Kasumi-1 (cell line): ENCODE measurements at places on chromosomes 11 and 22.

DNA sequence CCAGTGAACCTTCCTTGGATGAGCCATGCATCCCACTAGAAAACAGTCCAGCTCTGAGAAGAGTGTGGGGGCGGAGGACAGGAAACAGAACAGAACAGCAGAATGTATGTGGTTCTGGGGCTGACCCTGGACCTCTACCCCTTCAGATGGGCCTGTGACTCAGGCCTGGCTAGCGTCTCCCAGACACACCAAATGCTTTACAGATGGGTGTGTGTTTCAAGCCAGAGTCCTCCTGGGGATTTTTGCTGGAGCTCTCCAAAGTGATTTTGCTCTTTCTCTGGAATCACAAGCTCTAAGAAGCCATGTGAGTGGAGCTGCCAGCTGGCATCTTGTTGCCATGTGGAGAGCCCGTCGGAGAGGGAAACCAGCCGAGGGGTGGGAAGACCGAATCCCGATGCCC is 13.2 kb upstream of the C1QTNF4 start:
- DNase-seq, result no peak

- no peak for DNase-seq
Measured at GRCh38 chr11:22930816-22931594, 70.7 kb upstream of the CCDC179 start.

DNA sequence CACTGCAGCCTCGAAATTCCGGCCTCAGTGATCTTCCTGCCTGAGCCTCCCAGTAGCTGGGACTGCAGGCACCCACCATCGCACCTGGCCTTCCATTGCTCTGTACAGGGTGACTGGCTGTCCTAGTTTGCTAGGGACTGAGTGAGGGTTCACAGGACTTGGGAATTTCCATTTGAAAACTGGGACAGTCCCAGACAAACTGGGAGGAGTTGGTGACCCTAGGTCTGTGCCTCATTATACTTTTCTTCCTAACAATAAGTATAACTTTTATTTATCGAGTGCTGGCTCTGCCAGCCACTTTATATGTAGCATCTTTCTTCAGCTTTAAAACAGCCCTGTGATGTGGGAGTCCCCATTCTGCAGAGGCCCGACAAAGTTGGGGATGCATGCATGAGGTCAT is 25.5 kb downstream of the TCP11L1 start:
- DNase-seq, result no peak

GRCh38 chr22:29658176-29658575 is 54.7 kb downstream of the NF2 start:
- peak; percentile 96 for DNase-seq

DNA sequence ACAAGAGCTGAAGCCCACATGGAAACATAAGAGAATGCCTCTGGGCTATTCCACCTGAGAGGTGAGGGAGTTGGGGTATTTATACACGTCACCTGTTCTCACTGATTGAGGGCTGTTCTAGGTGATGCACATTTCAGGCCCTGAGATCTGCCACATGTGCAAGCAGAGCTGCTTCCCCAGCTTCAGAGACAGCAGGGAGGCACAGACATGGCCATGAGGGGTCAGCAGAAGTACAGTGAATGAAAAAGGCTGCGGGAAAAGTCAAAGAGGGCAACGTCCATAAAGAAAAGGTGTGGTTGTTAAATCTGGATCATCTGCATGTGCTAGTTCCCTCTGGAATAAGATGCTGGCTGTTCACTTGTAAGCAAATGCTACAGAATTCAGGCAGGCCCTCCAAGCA is 75.4 kb downstream of the GAB4 start:
- no peak for DNase-seq

DNA sequence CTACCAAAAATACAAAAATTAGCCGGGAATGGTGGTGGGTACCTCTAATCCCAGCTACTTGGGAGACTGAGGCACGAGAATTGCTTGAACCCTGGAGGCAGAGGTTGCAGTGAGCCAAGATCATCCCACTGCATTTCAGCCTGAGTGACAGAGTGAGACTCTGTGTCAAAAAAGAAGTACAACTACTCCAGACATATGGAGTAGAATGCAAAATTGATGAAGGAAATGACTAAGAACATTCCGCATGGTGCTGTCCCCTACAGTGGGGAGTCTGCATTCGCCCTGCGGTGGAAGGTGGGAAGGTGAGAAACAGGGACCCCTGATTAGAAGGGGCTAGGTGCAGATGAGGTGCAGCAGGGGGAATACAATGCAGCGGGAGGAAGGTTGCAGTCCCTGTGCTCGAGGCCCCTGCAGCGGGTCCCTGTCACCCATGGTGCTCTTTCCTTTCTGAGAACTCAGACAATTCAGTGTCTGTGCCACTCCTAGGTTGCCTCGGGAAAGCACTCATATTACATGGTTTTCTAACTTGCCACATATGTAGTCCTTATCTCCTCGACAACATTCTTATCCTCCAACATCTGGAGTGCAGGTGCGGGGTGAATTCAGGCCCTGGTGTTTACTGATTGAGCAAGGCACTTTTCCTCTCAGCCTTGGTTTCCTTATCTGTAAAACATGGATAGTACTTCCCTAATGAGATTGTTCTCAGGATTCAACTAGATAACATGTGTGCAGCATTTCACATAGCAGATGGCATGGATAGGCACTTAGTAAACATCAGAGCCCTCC is 5.2 kb downstream of the POLD4 start:
- no peak for DNase-seq

- DNase-seq, result no peak
Measured at GRCh38 chr11:64259533-64260067, 8.3 kb downstream of the PLCB3 start.

- peak; percentile 76 for DNase-seq
Measured at GRCh38 chr11:12042215-12042676, 33.8 kb upstream of the DKK3 start.

DNA sequence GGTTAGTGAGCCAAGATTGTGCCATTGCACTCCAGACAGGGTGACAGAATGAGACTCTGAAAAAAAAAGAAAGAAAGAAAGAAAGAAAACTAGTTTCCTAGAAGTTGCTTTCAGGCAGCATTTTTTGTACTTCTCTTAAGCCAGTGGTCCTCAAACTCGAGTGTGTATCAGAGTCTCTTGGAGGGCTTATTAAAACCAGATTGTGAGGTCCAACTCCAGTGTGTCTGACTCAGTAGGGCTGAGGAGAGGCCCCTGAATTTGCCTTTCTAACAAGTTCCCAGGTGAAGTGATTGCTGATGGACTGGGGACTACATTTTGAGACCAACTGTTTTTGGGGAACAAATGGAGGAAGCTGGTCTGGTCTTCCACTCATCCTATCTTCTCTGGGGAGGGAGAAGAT is 57.5 kb upstream of the VSTM5 start:
- DNase-seq, result no peak

GRCh38 chr11:42849362-42849761 is 462.4 kb upstream of the API5 start:
- DNase-seq, result no peak

DNA sequence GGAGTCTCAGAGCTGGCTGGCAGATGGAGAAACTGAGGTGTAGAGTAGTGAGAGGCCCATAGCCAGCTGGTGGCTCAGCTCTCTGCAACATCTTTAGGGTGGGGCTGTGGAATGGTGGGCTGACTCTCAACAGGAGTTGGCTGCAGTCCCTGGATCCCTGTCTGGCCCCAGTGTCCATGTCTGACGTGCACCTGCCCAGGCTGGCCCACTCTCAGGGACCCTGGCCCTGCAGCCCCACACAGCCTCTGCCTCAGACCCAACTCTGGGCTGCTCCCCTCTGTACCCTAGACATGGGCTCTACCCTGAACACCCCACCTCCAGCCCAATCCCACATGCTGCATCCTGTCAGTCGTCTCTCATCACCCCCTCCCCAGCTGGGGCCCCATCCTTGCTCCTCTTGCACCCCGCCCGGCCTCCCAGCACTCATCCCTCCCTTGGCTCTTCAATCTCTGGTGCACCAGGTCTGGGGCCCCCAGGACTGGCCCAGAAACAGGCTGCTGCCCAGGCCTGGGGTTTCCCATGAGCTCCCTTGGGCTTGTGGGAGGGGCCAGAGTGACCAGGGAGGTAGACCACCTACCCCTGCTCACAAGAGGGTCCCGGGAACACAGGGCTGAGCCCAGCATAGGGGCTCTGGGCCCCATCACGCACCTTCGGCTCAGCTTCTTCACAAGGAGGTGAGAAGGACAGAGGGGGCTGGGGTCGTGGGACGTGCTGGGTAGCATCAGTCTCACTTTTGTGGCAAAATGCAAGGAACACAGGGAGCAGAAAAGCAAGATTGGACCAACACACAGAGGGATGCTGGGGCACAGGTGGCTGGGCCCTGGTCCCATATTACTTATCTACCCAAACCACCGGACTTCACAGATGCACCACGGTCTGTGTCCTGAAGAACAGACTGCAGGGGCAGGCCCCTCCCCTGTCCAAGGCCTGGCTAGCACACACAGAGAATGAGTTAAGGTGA is 31.5 kb downstream of the ARVCF start:
- DNase-seq, result no peak

DNA sequence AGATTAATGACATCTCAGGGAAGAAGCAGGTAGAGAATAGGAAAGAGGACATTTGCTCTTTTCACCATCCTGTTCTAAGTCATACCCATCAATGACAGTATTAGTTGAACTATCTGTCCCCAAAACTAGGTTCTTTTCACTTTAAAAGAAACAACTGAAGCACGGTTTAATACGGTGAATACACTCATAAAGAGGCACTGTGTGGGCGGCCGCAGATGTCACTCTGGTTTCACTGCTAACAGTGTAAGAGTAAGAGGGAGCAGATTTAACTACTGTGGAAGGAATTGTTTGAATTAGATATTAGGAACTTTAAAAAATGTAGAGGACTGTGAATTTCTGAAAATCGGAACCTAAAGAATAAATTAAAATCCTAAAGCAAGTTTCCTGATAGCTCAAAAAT is 49.5 kb downstream of the VSIG10L2 start:
- DNase-seq, result no peak

DNA sequence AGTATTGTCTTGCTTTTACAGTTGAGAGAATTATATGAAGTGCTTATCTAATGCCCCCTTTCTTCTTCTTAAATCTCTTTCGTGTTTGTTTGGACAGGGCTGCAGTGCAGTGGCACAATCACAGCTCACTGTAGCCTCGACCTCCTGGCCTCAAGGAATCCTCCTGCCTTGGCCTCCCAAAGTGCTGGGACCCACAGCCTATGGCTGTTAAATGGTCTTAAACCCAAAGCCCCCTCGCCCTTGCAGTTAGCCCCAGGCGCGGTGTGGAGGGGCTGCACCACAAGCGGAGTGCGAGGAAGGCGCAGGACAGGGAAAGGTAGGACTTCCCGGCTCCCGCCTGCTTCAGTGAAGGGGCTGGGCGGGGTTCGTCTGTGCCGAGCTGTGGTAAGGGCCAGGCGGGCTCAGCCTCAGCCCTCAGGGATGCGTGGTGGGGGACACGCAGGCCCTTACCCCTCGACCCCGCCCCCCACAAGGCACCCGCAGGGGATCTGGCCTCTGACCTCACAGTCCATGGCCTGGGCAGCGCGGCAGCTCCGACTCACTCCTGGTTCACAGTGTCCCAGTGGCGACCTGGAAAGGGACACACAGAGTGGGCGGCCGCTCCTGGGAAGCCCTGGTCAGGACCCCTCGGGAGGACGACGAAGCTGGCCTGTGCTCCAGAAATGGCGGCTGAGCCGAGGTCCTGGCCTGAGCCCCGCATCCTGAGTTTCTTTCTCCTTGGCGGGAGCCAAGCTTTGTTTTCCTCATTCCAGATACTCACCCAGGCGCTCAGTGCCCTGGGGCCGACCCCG is 24.5 kb downstream of the BID start:
- DNase-seq, result no peak

DNA sequence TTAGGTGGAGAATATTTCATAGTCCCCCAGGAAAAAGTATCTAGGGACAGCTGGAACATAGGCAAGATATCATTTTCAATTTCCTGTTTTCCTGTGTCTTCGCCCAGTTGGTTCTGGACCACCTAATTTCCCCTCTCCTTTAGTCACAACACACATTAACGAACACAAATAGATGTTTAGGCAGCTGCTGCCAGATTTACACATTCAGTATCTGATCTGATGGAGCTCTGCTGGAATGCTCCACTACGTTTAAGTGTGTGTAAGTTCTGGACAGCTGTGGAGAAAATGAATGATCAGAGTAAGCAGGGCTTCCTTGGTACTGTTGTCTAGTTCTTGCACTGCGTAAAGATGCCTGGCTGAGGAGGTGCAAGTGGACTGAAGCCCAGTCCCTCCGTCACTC is 36.1 kb upstream of the CLPB start:
- DNase-seq, result no peak

DNA sequence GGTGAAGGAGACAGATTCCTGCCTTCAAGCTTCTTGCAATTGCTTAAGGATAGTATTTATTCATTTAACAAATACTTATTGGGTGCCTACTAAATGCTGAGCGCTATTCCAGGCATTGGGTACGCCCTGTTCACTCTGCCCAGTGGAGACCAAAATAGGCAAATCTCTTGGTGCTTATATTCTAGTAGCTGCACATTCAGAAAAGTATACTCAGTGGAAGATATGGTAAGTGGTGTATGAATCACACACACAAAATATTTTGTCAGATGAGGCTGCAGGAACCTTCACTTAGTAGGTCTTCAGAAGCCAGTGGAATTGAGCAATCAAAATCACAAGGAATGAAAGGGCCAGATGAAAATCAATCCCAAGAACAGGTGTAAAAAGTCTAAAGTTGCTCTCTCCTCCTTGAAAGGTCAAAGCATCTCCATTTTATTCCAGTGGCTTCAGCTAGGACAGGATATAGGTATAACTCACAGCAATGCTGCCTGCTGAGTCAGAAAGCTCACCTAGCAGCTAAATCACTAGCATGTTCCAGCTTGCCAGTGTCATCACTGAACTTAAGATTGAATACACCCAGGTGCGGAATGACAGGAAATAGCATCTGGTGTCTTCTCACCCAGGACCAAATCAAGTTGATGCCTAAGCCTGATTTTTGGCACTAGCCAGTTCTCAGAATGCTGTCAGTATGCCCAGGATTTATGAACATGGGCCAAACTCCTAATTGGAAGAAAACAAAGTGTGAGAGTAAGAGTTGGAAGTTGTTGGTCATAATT is 83.9 kb downstream of the AMOTL1 start:
- DNase-seq, result no peak

GRCh38 chr11:101912823-101913284 is 2.0 kb upstream of the CEP126 start:
- DNase-seq, result no peak

DNA sequence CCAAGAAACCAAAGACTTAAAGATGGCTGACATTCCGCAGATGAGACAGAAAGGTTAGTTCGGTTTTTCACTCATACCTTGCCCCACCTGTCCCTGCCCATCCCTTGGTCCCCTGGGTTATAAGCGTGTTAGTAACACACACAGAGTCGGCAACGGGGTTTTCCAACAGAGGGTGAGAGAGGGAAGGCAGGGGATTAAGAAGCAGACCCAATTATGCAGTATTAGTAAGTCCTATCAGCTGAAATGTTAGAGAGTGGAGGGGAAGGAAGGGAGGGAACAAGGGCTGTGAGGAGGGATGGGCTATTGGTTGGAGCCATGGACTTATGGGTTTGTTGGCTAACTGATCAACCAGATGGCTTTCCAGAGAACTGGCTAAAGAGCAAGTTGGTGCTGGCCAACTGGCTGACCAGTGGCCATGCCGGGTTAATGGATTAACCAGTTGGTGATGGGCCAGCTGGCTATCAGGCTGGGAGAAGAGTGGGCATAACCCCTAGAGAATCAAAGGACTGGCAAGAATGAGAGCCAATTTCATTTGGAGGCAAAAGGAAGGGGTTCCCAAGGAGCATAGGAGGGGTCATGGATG is 45.5 kb downstream of the NRXN2 start:
- DNase-seq, result no peak
